ENCODE measurements at places on chromosomes 4 and X. TPM values are rescaled to one million over a fixed set of nuclear protein-coding genes. Genes with fewer than 3 reads are reported as not detected.

GPC3 gene
- 75.8 TPM for polyA plus RNA-seq

CLNK gene
- 0.52 TPM for polyA plus RNA-seq

HSFX4 gene
- 0.15 TPM for polyA plus RNA-seq

TMEM156 gene
- polyA plus RNA-seq: 1.7 TPM

CT45A1 gene
- not detected for polyA plus RNA-seq

CNGA1 gene
- 4.7 TPM for polyA plus RNA-seq

MAGEA11 gene
- polyA plus RNA-seq: not detected

SHROOM2 gene
- polyA plus RNA-seq: 7.0 TPM

F8A1 gene
- polyA plus RNA-seq: 14.7 TPM

MAGEA1 gene
- polyA plus RNA-seq: not detected

RHOXF2 gene
- not detected for polyA plus RNA-seq

TMEM271 gene
- 0.58 TPM for polyA plus RNA-seq

RASL11B gene
- 2.1 TPM for polyA plus RNA-seq

Data from large intestine (tissue), 12 donors.